ENCODE measurements at places on chromosomes 12 and 14. TPM values are rescaled to one million over a fixed set of nuclear protein-coding genes. Genes with fewer than 3 reads are reported as not detected.
A peak's percentile ranks its signal among the peaks of the same experiment; 100 is the strongest.

DNA sequence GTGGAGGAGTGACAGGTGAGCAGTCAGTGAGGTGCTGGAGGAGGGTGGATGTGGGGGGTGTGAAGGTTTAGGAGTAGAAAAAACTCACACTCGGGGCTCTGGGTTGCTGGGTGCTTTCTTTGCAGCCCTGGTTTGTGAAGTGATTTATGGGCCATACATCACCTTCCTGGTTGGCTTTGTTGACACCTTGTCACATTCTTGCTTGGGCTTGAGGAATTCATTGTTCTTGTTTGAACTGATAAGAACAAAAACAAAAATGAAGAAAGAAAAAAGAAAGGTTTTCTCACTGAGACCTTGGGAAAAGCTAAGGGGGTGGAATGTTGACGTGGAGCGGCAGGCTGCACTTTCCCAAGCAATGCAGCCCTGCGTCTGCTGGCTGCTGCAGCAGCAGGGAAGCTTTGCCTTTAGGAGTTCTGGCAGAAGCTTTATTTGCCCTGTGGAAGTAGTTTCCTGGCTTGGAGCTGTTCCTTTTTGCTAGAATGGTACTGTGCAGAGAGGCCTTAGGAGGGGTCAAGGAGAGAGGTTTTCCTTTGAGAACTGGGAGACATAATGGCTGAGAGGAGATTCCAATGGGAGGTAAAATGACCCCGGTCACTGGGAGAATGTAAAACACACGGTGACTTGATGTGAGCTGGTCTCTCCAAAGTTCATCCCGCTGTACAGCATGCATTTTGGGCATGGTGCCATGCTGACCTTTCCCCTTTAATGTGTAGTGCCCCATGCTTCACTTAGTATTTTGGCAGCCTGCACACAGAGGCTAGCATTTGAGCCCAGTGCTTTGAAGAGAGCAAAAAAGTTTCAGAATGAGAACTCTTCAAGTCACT is 52.8 kb downstream of the HMGA2 start:
- DNase-seq: peak; percentile 15

DNA sequence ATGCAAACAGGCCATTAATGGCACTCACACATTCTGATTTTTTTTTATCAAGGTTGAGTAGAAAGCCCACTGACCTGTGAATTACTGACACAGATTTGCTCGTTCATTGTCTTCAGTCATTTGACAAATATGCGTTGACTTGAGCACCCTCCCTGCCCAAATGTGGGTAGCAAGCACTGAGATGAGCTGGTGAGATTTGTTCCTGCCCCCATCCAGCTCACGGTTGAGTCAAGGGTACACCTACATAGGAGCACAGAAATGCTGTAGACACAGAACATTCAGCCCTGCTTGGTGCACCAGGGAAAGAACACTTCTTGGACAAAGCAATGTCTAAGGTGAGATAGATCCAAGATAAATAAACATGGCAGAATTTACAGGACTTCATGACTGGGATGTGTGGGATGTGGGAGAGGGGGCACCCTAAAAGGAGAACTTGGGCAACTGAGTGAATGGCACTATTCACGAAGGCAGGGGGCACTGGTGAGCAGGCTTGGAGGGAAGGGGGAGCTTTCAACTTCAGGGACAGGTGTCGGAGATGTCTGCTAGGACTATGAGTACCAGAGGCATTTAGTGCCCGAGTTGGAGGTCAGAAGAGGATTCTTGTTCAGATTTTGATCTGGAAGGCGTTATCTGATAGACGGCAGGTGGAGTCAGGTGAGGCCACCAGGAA is 213.4 kb downstream of the VRK1 start:
- no peak for DNase-seq

DNA sequence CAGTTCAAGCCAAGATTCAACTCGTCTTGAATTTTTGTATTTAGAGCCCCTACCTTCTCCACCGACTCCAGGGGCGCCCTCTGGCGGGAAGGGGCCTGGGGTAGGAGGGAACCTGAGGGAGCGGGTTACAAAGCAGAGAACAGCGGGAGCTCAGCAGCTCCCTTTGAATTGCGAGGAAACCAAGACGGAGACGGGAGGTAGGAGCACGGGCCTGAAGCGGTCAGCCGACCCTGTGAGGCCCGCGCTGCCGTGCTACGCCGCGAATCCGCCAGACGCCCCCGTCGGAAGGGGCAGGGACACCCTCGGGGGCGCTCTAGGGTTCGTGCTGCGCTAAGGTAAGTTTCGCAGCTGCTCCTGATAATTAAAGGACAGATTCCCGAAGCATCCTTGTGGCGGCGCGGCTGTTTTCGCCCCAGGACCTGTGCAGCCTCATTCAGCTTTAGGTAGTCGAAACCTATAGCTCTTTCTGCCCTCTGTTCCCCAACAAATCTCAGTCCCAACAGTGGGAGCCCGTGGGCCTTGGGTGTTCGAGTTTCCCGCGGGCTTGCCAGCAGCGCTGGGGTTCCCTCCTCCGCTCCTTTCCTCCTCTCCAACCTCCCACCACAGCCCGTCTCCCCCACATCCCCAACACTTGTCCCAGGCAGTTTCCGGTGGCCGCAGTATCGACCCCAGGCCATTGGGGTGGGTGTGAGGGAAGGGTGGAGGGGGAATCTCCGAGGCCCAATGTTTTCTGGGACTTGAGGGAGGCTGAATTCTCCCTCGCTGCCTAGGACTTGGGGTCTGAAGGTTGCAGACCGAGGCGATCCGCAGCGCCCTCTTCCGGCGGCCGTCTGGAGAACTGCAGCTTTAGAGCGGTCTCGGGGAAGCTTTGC is 5.1 kb upstream of the NKX2-1 start:
- no peak for DNase-seq

Gene KCNH3
- total RNA-seq: 0.24 TPM

- DNase-seq: peak; percentile 2
Measured at GRCh38 chr14:38255673-38256532, at the start of gene CLEC14A. CLEC14A (minus strand) TSS chr14:38256093; CDS start chr14:38256022, 71 bp downstream.

- peak; percentile 71 for DNase-seq
Measured at GRCh38 chr12:104750061-104750460, 208.0 kb downstream of the SLC41A2 start.

DNA sequence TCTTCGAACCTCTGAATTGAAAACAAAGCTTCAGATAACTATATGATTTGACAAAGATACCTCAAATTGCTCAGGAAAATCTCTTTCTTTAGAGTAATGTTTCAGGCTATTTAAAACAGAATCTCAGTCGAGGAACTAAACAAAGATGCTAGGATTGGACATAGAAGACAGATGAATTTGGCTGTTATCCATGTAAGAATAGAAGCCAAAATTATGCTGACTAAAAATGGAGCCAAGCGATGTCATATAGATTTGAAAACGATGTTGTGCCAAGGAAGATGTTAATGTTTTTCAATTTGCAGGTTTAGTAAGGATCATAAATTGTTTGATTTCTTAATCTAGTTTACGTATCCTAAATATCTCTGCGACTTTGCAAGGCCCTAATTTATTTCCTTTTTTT is 295.9 kb downstream of the FOXG1 start:
- no peak for DNase-seq

Gene TMEM30B
- total RNA-seq: not detected

Gene TMPRSS12
- total RNA-seq: not detected

DNA sequence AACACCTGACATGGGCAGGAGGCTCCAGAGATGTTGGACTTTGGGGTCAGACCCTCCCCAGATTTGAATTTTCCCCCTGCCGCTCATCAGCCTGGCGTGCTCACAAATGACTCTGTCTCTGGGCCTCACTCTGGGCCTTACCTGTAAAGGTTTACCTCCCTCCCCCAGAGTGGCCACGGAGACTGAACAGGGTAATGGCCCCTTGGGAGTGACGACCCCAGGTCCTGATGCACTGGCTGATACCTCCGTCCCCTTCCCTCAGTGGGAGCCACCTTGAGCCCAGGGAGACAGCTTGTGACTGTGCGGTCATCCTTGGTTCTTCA is 7.0 kb downstream of the SLC25A29 start:
- no peak for DNase-seq

Gene CLEC6A
- total RNA-seq: not detected

Gene IL31
- not detected for total RNA-seq

- DNase-seq: no peak
Measured at GRCh38 chr14:73269729-73270531, 32.6 kb downstream of the PAPLN start.

DNA sequence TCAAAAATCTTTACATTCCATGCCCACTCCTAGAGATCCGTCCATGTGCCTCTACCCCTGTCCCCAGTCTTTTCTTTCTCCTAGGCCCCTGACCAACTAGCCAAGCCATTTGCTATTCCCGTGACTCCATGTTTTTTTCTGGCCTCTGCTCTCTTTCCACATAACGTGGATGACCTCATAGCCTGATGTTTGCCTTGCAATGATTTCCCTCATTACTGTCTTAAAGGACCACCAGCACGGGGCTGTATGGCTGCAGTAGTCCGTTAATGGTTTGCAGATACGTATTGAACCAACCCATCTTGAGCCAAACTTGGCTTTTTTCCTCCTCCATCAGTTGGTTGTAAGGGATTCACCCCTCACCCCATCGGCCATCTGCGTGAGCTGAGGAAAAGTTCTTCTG is 226.0 kb downstream of the PCNX1 start:
- no peak for DNase-seq

DNA sequence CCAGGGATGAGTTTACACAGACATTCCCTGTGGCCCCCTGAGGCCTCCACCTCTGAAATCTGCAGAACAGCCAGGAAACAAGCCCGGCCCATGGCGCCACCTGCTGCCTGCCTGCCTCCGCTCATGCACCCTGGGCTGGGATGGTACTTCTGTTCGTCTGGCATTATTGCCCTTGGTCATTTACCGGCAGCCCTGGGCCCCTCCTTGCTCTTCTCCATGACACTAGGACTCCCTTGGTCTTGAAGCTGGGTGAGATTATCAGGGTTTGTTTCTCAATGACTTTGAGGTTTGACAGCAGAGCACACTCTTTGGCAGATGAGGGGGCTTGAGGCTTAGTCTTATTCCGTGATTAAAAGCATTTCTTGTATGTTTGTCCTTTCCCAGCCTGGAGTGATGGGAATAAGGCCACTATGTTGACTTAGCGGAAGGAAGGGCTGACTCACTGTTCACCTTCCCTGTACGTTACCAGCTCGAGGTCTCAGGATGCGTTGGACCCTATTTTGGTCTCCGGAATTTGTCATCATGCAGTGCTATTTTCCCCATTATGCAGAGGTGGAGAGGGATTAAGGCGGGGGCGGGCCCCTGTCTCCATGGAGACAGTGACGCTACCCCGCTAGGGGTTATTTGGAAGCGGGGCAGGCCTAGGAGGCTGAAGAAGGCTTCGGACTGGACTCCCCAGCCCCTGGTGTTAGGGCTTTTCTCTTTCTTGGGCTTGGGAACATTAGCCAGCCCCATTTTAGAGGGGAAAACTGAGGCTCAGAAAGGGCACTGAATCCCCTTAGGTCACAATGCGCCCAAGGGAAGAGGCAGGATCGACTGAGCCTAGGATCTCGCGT is 706 bp upstream of the PEX5 start:
- DNase-seq: peak; percentile 71

Gene CLEC4E
- not detected for total RNA-seq

DNA sequence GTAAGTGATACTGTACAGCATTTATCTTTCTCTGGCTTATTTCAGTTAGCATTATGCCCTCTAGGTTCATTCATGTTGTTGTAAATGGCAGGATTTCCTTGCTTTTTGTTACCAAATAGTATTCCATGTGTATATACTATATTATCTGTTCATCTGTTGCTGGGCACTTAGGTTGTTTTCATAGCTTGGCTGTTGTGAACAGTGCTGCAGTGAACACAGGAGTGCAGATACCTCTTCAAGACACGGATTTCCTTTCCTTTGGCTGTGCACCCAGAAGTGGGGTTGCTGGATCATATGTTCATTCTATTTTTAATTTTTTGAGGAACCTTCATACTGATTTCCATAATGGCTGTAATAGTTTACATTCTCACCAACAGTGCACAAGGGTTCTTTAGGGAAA is 21.5 kb downstream of the EP400 start:
- DNase-seq: no peak

- no peak for DNase-seq
Measured at GRCh38 chr12:7748852-7749251, 1.7 kb upstream of the CLEC4C start.

GRCh38 chr14:58918066-58918738 is 270.3 kb upstream of the DAAM1 start:
- DNase-seq: peak; percentile 64

Gene BRMS1L
- total RNA-seq: 3.5 TPM

- no peak for DNase-seq
Measured at GRCh38 chr14:105568859-105569766, 42.7 kb downstream of the TMEM121 start.

Gene TAS2R9
- total RNA-seq: not detected

DNA sequence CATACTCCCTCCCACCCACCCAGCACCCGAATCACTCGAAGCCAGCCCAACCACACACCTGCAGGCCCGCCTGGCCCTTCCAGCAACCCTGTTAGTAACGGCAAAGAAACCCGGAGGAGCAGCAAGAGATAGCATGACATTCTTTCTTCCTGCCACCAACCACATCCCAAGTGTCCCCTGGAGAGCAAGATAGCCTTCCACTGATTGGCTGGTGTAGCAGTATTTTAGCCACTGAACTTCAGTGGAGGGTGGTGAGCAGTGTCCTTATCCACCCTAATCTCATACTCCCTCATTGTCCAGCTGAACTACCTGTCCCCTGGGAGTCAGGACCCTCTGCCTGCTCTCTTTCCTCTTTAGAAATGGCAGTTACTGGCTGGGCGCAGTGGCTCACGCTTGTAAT is 769 bp upstream of the SLC39A5 start:
- no peak for DNase-seq

Gene ADAM21
- total RNA-seq: 1.6 TPM

GRCh38 chr14:93824518-93825234 is 36.4 kb upstream of the PRIMA1 start:
- no peak for DNase-seq

Gene TAS2R42
- total RNA-seq: not detected

DNA sequence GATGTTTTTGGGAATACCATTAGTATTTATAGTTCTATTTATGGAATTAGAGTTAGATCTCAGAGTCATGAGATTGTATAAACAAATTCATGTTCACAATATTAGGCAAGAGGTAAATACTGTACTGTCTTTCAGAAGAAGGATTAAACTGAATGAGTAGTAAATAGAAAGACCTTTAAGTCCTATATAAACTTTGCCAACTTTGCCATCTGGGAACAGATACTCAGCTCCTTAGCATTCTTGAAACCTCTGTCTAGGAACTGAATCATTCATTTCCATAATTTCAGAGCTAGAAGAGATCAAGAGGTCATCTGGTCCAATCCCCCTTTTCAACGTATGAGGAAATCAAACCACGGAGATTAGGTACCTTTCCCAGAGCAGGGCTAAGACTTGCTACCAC is 141.1 kb downstream of the CAND1 start:
- DNase-seq: peak; percentile 34

Gene POTEG
- total RNA-seq: 0.29 TPM

DNA sequence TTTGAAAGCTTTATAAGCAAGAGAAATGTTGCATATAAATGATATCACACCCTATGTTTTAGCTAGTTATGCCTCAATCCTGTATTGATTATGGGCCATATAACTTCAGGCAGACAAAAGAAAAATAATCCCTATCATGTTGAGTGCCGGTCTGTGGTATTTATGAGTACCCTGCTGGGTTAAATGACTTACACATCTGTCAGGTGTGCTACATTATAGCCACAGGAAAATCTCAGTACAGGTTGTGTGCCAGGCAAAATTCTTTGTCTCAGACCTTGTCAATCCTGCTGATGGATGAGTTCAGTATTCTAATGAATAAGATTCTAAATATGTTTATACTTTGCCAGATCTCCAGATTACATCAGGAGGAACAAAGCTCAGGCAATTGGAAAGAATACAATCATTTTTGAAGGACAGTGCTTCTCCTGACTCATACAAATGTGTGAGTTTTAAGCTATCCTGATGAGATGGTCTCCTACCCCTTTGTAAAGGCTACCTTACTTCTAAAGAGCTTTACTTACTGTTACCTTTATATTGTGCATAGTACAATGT is 109.8 kb upstream of the FOXG1 start:
- DNase-seq: no peak

GRCh38 chr12:69986114-69986513 is 161.1 kb downstream of the MYRFL start:
- no peak for DNase-seq

Measured in RPMI7951 (cell line).